Activated CD4-positive, alpha-beta T cell treated with anti-CD3 and anti-CD28 coated beads, Interleukin-2, amount 10 ng/mL, durations not matched to agents 24 days and 14 days (primary cell): ENCODE measurements at places on chromosomes 3 and 15. TPM values are rescaled to one million over a fixed set of nuclear protein-coding genes. Genes with fewer than 3 reads are reported as not detected.

DNA sequence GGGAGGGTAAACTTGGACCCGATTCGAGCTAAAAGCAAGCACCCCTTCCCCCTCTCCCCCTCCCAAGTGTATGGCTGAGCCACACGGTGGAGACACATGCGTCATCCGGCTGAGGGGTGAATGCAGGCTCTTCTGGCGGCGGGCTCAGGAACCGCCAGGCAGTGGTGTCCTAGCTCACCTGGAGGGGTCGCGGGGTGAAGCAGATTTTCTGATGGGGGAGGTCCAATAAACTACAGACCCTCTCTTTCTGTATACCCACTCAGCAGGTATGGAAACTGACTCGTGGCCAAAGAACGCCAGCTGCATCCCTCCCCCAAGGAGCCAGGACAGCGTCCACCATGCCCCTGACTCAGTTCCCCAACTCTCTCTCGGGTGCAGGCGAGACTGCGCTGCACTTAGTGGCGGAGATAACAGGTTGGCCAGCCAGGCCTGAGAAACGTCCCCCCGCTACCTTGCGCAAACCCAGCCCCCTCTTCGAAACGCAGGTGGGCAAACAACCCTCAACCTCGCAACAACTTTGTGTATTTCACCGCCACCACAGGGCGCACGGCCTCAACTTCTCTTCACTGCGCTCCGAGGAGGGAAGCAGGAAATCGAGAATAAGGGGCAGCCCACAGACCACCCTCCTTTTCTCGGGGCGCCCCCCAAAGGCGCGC, 1.3 kb downstream of the MAGI1 start:
- H3K4me1 ChIP-seq = peaks cover 12% of the 10 kb centered on the region
- H3K36me3 ChIP-seq = peaks cover 2% of the 10 kb centered on the region
- H3K27me3 ChIP-seq = peaks cover 59% of the 10 kb centered on the region
- peak overlapping the region; percentile 51 for H3K27ac ChIP-seq
- DNase-seq = no peak
- H3K4me3 ChIP-seq = peak overlapping the region; percentile 96

DNA sequence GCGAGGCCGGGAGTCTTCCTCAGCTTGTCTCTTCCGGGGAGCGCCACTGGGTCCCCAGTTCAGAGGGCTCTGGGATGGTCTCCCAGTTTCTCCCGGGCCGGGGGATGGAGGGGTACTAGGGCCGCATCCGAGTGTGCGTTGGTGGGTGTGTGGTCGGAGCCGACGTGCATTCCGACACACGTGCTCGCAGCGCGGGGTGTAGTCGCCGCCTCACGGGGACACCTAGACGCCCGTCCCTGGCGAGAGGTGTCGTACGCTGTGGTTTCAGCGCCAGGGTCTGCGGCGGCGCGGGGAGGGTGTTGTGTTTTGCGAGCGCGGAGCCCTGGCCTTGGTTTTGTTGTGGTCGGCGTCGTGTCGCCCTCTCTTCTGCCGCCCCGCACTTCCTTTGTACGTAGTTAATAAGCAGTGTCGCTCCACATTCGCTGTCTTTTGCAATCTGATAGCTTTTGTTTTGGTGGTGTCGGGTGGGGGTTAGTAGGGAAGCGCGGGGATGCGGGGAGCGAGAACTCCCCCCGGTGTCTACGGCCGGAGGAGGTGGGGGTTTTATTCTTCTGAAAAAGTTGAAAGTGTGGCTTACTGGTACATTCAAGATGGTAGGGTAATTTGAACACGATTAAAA, 2.2 kb downstream of the IGF1R start:
- H3K27ac ChIP-seq = peak overlapping the region; percentile 86
- peaks cover 42% of the 10 kb centered on the region for H3K27me3 ChIP-seq
- peaks cover 36% of the 10 kb centered on the region for H3K4me1 ChIP-seq
- peak; percentile 86 for DNase-seq

- peaks cover 18% of the 10 kb centered on the region for H3K36me3 ChIP-seq
- no peak for DNase-seq
- H3K4me1 ChIP-seq = peaks cover 22% of the 10 kb centered on the region
- H3K27ac ChIP-seq = peak overlapping the region; percentile 44
These were observed 14.2 kb upstream of the ULK3 start for GRCh38 chr15:74857082-74857655.

- H3K4me1 ChIP-seq = peaks cover 3% of the 10 kb centered on the region
- peaks cover 15% of the 10 kb centered on the region for H3K27me3 ChIP-seq
- no peak for DNase-seq
- no peaks in the 10 kb centered on the region for H3K36me3 ChIP-seq
- H3K27ac ChIP-seq = no peak overlapping the region
These were observed 28.3 kb downstream of the GAP43 start for GRCh38 chr3:115651599-115651998.

DNA sequence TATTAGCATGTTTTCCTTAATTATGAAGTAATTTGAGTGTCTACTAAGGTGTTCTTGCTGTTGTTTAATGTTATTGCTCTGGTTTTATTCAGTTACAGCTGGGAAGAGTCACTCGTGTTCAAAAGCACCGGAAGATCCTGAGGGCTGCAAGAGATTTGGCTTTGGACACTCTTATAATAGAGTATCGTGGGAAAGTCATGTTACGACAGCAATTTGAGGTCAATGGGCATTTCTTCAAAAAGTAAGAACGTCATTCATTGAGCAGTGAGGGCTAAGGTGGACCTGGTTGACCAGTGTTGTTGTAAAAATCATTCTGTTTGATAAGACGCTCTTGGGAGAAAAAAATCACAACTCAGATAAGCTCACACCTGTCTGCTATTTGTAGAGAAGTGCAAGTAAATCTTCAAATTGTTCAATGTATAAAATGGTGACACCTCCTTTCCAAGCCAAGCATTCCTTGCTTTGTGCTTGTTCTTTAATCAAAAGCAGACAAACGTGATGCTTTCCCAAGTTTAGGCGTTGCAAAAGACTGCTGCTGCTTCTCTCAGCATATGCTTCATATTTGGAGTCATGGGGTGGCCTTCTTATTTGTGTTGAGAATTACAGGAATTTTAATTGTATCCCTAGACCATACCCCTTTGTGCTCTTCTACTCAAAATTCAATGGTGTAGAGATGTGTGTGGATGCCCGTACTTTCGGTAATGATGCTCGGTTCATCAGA, 44.2 kb downstream of the SETD5 start:
- no peak for DNase-seq
- peaks cover 69% of the 10 kb centered on the region for H3K36me3 ChIP-seq
- H3K4me3 ChIP-seq = no peak overlapping the region
- H3K4me1 ChIP-seq = peaks cover 8% of the 10 kb centered on the region

PRR20G gene
- not detected in 2 replicates for total RNA-seq

OIP5 gene
- 15.8 and 21.0 TPM in 2 replicates for total RNA-seq

ALDH1L1 gene
- not detected in 2 replicates for total RNA-seq
